ENCODE measurements at places on chromosomes 6 and 20.

GRCh38 chr6:36809941-36810803 is 29.1 kb downstream of the CPNE5 start:
- DNase-seq, result no peak

DNA sequence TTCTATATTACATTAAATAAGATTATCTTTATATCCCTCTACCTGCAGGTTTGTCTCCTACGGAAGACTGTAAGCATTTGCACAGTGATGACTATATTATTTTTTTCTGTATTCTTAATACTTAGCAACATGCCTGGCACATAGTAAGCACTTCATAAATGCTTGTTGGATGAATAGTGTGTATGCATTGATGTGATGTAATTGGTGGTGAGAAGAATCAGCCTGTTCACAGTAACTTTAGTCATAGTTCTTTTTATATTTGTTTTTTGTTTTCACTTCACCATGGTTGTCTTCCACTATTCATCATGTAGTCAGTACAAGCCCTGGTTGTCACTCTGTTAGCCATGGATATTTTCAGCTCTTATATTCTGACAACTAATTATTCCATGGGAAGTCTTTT is 184.0 kb upstream of the FLRT3 start:
- DNase-seq, result no peak

DNA sequence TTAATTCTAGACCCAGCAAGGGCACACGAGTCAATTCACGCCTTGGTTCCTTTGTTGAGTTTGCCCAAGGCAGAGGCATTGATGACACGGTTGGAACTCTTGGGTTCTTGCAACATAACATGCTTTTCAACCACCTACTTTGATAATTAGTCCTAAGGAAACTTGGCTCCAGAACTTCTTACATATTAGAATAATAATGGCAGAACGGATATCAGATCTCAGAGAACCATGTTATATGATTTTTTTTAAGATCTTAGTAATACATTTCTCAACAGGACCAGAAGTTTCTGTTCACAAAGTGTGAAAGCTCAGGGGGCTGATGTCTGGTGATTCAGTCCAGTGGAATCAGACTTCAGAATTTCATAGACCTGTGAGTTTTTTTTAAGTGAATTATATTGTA is 19.2 kb downstream of the SPTLC3 start:
- no peak for DNase-seq

- DNase-seq, result no peak
Measured at GRCh38 chr20:10739134-10739533, 65.3 kb upstream of the JAG1 start.

GRCh38 chr6:36677753-36678487 is 594 bp upstream of the CDKN1A start:
- no peak for DNase-seq

- DNase-seq, result peak; percentile 92
Measured at GRCh38 chr6:33317419-33317668, 200 bp downstream of the ZBTB22 start.

GRCh38 chr6:2523061-2523460 is 227.7 kb downstream of the MYLK4 start:
- DNase-seq, result no peak

DNA sequence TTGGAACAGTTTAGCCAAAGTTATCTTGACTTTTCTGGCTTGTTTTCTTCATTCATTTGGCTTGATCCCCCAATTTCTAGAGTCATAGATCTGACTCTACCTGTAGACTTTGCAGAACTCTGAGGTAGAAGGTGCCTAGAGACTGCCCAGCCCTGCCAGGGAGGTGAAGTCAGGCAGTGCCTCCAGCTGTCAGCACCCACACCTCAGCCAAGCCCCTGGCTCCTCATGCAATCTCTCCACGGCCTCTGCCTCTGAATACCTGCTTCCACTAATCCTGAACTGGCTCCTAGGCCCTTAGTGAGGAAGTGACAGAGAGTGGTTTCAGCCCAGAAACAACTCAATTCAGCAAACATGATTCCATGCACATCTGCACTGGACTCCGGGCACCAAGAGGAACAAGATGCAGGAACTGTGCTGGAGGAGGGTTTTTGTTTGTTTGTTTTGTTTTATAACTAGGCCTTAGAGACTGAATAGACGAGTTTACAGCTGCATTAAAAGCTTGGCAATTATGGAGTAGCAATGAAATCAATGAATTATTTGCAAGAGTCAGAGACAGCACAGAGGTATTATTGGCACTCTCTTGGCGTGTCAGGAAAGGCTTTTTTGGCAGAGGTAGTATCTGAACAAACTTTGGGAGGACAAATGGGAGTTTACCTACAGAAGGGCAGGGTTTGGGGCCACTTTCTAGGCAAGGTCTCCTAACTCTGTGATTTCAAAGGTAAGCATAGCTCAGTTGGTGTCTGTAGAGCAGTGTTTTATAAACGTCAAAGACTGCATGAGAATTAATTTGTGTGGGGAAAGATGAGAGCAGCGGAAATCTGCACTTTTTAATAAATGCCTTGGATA is 25.2 kb downstream of the TGM3 start:
- no peak for DNase-seq

DNA sequence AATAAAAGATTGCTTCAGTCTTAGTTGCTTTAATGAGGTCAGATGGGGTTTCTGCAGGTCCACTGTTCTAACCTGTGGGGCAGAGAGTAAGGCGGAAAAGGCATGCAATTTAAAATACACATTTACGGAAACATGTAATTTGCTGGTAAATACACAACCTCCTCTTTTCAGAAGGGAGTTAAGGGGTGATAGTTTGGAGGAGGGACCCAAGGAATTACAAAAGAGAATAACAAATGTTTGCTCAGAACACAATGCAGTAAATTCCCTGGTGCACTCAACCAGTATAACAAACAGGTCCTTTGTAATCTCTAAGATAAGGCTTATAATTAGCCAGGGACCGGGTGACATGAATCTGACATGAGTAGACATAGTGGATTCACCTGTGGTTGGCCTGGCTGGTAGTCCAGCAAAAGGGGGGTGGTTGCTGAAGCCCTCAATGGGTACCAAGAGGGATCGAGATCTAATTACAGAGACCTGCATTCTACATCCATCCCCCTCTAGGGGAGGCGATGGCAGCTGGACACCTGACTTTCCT is 295.1 kb downstream of the PHACTR1 start:
- no peak for DNase-seq

- DNase-seq, result no peak
Measured at GRCh38 chr20:32847964-32848363, 10.8 kb upstream of the EFCAB8 start.

GRCh38 chr6:30357678-30358540 is 13.0 kb downstream of the RPP21 start:
- no peak for DNase-seq

- no peak for DNase-seq
Measured at GRCh38 chr6:106539936-106540335, 89.4 kb downstream of the RTN4IP1 start.

DNA sequence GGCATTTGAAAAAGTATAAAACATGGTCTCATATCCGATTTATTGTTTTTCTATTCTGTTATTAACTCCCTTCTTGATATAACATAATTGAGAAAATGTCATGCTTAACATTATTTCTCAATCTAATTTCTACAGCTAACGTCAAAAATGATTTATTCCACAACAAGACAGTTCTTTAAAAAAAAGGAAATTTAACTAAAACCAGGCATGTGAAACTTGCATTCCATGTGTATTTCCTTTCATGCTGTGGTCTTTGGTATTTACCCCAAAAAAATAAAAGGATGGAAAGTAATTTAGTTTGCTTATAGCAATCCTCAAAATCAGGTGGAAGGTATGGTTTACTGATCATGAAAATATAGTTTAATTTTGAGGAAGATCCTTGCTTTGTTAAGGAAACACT is 142.8 kb downstream of the COL21A1 start:
- no peak for DNase-seq

- DNase-seq, result peak; percentile 62
Measured at GRCh38 chr6:41376176-41376575, 40.8 kb downstream of the NCR2 start.

DNA sequence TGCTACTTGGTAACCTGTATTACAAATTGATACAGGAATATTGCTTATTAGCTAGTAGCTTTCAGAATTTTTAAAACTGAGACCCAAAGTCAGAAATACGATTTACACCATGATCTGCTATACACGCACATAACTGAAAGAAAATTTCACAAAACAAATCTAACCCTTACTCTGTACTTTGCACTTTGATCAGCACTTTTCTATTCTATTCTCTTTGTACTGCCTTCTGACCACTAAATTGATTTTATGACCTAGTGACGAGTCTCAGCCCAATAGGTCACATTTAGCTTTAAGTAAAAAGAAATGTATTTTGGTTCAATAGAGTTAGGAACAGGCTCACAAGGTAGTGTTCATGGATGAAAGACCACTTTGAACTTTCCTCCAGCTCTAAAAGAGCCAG is 252.5 kb downstream of the TBX18 start:
- DNase-seq, result no peak

GRCh38 chr20:50198716-50199115 is 8.1 kb downstream of the CEBPB start:
- DNase-seq, result no peak

GRCh38 chr6:67133973-67134372 is 1426.9 kb upstream of the EYS start:
- DNase-seq, result no peak

DNA sequence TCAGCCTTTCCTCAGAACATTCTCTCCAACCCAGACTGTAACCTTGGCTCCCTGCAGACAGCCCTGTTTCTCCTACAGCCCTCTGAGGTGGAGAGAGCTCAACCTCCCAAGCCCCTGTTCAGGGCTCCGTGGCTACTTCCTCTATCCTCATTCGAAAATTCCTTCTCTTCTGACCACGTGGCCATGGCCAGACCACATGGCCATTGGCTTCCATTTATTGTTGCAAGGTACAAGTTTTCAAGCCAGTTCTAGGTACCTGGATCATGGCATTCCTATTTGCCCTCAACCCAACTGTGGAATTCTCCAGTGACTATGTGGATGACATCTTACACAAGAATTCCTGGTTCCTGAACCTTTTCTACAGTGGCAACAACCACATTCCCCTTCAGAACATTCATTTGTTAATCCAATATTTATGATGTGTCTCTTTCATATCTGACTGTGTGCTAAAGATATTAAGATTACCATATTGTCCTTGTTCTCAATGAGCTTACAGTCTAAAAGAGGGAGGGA is 161.9 kb downstream of the GMPR start:
- DNase-seq, result no peak
